Ascending aorta (tissue), 2 donors: ENCODE measurements at places on chromosomes 1 and 21. TPM values are rescaled to one million over a fixed set of nuclear protein-coding genes. Genes with fewer than 3 reads are reported as not detected.
A peak's percentile ranks its signal among the peaks of the same experiment; 100 is the strongest.

Gene FAAH
- 6.0 TPM for total RNA-seq

DNA sequence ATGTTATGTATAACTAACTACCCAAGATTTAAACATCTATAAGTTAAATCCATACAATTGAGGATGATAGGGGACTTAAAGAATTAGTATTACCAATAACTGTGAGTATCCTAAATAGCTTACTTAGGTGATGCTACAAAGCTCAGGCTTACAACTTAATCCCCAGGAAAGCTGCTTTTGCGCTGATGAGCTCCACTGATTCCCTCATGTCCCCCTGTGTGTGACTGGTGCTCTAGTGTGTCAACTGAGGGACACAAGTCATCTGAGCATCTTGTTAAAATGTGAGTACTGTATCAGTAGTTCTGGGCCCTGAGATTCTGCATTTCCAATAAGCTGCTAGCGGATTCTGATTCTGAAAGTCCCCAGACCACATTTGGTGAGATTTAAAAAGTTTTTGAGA, 1458.8 kb downstream of the MRPL39 start:
- DNase-seq = no peak

DNA sequence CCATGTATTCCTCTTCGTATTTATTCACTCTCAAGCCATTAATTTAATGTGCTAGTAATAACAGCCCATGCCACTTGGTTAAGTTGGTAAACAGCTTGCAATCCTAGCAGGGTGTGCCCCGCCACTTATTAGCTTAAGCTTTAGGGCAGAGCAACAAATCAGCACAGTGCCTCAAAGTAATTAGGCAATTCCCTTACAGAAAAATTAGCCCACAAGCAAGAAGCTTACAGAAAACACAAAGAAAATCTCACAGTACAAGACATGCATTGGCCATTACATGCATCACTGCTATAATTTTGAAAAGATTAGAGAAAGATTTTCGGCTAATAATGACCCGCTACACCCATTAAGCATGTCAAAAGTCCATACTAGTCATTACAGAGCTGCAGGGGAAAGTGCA, 47.6 kb downstream of the TGFB2 start:
- no peak for DNase-seq

GRCh38 chr21:15820852-15821379, 91.1 kb downstream of the USP25 start:
- DNase-seq = no peak

GRCh38 chr1:243281672-243282071, 25.8 kb downstream of the SDCCAG8 start:
- no peak for DNase-seq

Gene CNKSR1
- not detected for total RNA-seq

Gene LRRC47
- total RNA-seq = 41.5 TPM

DNA sequence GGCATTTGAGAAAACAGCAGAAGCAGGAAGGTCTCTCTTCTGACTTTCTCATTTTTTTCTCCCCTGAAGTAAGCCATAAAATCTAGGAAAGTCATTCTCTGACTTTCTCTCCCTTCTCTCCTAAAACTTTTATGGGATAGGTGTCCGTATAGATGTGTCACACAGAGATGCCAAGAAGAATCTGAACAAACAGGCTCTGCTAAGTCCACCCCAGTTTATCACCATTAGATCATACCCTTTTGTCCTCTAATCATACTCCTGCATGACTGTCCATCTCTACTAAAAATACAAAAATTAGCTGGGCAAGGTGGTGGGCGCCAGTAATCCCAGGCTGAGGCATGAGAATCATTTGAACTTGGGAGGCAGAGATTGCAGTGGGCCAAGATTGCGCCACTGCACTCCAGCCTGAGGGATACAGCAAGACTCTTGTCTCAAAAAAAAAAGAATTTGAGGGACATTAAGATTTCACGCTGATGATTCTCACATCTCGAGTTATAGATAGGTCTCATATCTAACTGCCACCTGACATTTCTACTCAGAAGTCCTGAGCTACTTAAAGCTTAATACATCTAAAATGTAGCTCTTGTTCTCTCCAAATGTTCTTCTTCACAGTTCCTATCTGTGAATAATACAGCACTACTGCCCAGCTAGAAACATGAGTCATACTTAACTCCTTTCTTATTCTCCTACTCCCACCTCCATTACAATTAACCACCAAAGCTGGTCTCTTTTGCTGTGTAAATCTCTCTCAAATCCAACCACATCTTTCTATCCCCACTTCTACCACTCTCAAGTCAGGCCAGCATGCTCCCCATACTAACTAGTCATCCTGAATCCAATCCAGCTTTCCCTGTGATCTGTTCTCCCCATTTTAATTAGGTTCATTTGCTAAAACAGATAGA, 47.7 kb downstream of the ZNF644 start:
- no peak for DNase-seq

DNA sequence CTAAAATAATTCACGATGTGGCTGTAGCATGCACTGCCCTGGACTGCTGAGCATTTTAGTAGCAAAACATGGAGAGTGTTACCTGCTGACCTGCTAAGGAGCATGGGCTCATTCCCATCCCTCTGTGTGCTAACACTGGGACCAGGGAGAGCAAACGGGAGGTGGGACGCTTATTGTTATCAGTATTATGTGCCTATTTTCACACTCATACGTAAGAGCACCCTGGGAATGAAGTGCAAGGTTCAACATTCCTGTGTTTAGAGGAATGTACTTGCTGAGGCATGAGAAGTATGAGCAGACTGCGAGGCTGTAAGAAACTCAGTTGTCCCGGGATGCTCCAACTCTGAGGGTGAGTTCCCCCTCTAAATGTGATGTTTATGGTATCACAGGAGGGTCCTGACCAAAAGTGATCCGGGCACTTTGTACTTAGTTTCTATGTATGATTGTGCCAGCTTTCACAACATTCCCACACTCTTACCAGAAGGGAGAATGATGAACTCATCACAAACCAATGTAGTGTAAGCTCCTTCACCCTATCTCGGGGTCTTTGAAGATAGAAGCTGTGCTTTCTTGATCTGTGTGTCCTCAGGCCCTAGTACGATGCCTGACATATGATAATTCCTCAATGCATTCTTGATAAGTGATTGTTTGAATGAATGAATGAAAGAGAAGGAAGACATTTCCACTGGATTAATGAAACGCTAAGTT, 164.8 kb downstream of the KCNJ6 start:
- DNase-seq = no peak

GRCh38 chr1:178189814-178190213, 95.9 kb downstream of the RASAL2 start:
- no peak for DNase-seq

DNA sequence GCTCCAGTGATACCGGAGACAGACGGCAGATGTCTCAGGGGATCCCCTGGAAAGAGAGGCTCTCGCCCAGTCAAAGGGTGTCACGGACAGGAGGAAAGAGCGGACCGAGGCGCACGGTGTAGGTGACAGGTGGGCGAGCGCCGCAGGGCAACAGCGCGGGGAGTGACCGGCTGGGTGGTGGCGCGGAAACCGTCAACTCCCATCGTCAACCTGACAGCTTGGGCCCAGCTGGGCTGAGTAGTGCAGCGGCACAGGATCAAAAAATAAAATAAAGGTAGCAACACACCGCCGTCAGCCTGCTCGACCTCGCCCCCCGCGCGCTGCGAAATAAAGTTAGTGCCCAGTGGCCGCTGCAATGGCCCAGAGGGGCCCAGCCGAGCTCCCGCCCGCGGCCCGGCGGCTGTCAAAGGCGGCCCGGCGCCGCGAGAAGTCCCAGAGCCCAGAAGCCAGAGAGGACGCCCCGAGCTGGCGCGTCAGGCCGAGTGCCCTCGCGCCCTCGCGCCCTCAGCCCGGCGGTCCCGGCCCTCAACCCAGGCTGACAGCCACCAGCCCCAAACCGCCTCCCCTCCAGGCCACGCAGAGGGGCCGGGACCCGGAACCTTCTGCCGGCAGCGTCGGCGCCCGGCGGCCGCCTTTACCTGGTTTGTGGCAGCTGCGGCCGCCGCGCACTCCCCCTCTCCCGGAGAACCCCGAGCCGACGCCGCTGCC, at the start of gene LYST:
Gene LYST, minus strand, starts transcription at position 702 of the 708 bp plus-strand sequence. CDS start 36,489 bp downstream, outside the sequence.
- DNase-seq = peak; percentile 67

Gene CHIA
- total RNA-seq = not detected

Gene TIAM1
- total RNA-seq = 2.7 TPM

Gene UBL4B
- not detected for total RNA-seq

Gene ADAMTSL4
- total RNA-seq = 85.3 TPM

DNA sequence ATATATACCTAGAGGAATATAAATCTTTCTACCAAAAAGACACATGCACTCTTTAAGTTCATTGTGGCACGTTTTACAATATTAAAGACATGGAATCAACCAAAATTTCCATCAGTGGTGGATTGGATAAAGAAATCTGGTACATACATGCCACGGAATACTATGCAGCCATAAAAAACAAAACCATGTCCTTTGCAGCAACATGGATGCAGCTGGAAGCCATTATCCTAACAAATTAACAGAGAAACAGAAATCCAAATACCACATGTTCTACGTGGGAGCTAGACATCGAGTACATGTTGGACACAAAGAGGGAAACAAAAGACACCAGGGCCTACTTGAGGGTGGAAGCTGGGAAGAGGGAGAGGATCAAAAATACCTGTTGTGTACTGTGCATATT, 33.0 kb upstream of the B3GALT2 start:
- DNase-seq = no peak

DNA sequence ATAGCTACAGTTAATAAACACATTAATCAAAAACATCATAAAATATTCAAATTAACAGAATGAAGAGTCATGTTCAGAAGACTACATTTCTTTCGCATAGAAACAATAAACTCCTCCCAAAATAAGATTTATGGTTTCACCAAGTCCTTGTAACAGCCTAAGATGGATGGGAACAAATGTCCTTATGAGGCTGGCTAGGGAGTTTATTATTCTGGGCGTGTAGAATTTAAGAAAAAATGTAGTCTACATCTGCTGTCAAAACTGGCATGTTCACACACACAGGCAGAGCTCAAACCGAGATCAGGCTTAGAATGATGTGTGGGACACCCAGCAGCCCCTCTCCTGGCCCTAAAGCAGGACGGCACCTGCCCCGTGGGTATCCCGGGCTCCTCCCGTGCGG, 101.1 kb downstream of the NPHP4 start:
- no peak for DNase-seq

DNA sequence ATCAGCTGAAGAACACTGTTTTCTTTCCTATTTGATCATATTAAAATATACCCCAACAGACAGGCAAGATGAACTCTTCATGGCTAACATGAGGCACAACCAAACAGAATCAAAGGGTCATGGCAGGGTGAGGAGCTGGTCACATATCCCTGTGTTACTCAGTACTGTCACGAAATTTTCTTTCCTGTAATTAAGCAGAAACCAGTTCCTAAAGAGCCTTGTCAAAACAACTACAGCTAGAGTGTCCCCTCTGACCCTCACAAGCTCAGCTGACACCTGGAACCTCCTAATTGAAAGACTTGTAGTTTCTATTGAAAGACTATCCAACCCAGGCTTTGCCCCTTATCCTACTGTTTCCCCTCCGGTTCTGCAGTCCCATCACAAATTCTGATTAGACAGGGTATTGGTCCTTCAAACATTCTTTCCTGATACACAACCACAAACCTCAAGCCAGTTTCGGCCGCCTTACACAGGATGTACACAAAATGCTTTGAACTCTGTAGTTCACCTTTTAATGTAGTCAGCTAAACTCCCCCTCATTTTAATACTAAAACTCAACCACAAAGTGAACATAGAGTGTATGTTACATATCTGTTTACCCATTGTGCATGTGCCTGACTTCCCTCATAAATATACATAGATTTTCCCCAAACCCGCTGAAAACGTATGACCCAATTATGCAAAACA, 651.9 kb downstream of the MRPL39 start:
- DNase-seq = no peak

Gene TNNI3K
- 3.9 TPM for total RNA-seq

Gene NLRP3
- total RNA-seq = 0.11 TPM

Gene C8B
- 347 TPM for total RNA-seq

- no peak for DNase-seq
Observed at GRCh38 chr1:196779093-196779492, 4.5 kb downstream of the CFHR3 start.

GRCh38 chr1:217617126-217617525, 13.8 kb downstream of the GPATCH2 start:
- DNase-seq = no peak

GRCh38 chr1:85550784-85551516, 29.6 kb upstream of the CCN1 start:
- DNase-seq = no peak

Gene CCT8
- 36.7 TPM for total RNA-seq

DNA sequence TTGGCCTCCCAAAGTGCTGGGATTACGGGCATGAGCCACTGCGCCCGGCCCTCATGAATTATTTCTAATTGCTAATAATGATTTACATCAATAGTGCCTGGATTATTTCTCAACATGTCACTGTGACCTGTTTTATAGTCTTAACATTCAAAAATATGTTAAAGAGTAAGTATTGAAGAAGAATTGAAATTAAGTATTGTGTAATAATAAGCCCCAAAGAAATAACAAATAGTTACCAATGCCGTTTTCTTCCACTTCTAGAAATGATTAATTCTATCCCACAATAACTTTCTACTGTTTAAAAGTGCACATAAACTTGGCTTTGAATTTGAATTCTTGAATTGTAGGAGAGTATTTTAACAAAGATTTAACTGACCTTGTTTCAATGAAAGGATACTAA, 19.5 kb downstream of the SPATA17 start:
- no peak for DNase-seq

GRCh38 chr21:41521489-41522027, 13.6 kb upstream of the TMPRSS2 start:
- no peak for DNase-seq

Gene COL11A1
- not detected for total RNA-seq

DNA sequence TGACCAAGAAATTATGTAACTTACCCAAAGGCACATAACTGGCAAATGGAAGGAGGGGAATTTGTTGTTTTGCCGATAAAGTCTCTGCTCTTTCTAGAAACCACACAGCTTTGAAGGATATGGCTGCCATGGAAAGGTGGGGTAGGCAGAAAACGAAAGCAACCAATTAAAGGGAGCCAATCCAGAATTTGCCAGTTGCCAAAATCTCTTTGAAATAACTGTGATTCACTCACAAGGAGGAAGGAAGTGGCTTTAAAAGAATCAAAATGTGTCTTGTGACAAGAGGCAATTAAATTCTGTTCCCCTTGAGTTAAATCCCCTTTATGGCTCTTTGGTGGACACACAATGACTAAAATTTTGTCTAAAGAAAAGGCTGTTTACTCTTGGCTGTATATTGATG, 61.2 kb upstream of the CCDC190 start:
- no peak for DNase-seq

GRCh38 chr1:206769304-206769731, 1.3 kb upstream of the IL19 start:
- DNase-seq = no peak
